SK-MEL-5 (cell line): ENCODE measurements at places on chromosomes 3 and 15. TPM values are rescaled to one million over a fixed set of nuclear protein-coding genes. Genes with fewer than 3 reads are reported as not detected.

DNA sequence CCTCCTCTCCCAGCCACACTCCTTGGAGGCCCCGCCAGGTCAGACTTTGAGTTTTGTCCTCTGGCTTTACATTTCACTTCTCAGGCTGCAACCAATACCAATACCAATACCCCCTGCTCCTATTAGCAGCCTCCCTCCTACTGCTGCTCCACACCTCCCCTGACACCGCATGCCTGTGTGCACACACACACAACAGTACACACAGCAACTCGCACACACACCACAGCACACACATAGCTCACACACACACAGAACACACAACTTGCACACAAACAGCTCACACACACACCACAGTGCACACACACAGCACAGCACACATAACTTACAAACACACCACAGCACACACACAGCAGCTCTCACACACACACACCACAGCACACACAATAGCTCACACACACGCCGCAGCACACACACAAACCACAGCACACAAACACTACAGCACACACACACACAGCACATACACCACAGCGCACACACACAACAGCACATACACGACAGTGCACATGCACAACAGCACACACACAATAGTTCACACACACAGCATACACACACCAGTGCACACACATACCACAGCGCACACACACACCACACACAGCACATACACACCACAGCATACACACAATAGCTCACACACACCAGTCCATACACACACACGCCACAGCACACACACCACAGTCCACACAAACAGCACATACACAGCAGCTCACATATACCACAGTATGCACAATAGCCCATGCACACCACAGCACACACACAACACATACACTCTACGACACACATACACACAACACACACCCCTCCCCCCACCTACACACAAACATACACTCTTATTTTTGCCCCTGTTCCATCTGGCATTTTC, 204.7 kb downstream of the UACA start:
- no peak for DNase-seq

DNA sequence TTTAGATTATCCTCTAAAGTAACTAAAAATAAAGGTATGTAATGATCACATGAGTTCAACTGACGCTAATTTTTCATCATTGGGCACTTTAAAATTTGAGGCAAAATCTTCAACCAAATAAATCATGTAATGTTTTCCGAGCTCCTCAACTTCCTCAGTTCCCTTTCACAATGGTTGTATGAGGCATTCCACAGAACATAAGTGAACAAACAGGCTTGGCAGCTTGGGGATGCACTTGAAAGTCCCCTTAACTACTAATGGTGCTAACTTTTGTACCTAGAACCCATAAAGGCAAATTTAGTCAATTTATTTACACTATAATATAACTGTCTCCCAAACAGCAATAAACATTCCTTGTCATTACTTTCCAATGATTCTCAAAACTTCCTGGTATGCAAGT, 1137.9 kb downstream of the ROBO2 start:
- DNase-seq: no peak

The INSYN1 gene
- 2.4 and 2.5 TPM in 2 replicates for total RNA-seq

- DNase-seq: no peak
These were observed 31.0 kb downstream of the TMOD2 start for GRCh38 chr15:51782357-51782896.

The FOXL2NB gene
- not detected in 2 replicates for total RNA-seq
